ENCODE measurements at places on chromosomes 6 and 20.

GRCh38 chr6:100230953-100231316, 233.8 kb downstream of the SIM1 start:
- DNase-seq: no peak

GRCh38 chr6:141347086-141347485, 785.6 kb upstream of the GJE1 start:
- DNase-seq: no peak

DNA sequence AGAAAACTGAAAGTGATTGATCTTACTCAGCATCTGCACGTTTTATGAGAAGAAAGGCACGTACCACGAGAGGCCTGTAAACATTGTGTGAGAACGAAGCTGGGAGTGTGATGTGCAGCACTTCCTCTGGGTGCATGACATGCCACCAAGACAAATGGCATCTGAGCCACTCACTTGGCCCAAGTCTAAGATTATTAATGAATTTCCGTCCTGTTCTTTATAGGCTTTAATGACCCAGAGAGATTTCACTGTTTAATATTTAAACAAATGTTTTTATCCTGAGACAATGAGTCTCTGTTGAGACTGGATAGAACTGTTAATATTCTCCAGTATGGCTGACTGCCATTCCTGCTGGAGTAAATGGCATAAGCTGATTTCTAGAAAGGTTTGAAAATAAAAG, 172.6 kb upstream of the PHACTR1 start:
- DNase-seq: no peak

DNA sequence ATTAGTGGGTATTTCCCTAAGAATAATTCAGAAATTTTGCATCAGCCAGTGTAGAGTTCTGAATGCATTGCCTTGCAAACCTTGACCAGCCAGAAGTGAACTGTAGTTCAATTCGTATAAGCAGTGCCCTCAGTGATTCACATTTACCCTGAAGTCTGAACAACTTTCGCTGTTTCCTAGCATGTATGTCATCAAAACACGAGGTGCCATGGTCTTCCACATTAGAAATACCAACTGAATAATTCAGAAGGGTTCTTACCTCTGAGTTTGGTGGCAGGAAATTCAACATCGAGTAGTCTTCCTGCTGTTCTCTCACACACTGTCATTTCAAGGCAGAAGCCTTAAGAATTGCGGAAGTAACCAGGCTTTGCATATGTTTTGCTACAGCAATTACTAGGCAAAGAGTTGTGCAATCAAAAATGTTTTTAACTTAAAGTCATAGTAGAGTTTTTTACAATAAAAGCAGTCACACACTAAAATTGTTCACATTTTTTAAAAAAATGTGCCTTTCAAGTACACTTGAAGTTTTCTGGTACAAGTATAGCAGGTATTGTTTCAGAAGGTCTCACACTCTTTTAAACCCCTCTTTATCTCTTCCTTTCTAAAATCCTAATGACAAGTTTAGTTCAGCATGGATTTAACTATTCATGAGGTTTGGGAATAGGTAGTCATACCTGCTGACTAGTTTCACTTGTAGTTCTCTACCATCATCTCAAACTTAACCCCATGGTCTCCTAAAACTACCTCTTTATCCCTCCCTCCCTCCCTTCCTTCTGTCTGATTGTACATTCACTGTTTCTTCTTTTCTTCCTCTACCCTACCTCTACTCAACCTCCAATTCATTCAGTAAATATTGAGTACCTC, 118.3 kb downstream of the STXBP5 start:
- no peak for DNase-seq

DNA sequence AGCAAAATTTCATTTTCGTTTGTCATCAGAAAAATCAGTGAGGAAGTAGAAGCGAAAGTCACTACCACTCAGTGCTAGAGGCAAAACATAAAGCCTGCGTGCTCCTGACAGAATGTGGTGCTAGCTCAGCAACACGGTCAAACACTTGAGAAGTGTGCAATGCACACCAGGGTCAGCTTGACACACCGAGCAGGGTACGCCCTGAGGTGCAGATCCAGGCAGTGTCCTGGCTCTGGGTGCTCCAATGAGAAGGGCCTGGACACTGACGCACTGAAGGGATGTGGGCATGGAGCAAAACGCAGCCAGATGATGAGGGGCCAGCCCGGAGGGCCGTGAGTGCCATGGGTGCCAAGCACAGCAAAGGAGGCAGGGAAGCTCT, 5.9 kb downstream of the RNASET2 start:
- DNase-seq: no peak

- no peak for DNase-seq
Observed at GRCh38 chr6:112951829-112952228, 604.7 kb downstream of the RFPL4B start.

DNA sequence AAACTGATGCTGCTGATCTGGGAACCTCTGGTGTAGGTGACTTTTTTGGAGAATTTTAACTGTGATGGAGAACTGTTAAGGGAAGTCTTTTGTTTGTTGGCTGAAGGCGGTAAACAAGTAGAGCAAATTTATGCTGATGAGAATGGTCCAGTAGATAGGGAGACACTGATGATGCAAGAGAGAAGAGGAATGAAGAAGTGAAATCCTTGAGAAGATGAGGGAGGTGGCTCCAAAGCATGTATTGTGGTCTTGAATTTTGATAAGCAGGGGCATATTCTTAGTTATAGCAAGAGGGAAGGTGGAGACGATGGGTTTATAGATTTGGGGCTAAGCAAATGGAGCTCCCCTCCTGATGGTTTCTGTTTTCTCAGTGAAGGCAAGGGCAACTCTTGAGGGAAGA, 22.0 kb downstream of the MAPK14 start:
- no peak for DNase-seq

GRCh38 chr20:4011226-4011975, 4.0 kb downstream of the RNF24 start:
- DNase-seq: no peak

DNA sequence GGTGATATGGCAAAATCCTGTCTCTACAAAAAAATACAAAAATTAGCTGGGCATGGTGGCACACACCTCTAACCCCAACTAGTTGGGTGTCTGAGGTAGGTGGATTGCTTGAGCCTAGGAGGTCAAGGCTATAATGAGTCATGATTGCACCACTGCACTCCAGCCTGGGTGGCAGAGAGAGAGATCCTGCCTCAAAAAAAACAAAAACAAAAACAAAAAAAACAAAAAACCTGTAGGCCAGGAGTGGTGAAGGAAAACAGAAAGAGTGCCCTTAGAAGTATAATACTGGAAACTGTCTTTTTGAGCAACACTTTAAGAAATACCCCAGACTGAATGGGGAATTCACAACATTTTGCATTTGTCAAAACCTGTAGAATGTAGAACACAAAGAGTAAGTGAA, 85.3 kb downstream of the JARID2 start:
- DNase-seq: no peak

DNA sequence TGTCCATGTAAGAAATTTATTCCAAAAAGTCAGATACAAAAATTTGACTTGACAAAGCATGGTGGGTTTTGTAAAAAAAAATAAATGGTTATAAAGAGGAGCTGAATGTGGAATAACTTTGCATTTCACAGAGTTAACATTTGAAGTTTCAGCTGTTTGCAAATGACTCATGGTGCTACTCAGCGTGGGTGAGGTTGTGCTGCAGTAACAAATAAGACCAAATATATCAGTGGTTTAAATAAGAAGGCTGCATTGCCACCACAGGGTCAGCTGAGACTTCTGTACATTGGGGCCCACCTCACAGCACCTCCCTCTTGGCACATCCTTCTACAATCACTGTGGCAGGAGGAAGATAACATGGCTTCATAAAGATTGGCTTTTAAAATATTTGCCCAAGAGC, 272.5 kb upstream of the SULF2 start:
- DNase-seq: no peak

DNA sequence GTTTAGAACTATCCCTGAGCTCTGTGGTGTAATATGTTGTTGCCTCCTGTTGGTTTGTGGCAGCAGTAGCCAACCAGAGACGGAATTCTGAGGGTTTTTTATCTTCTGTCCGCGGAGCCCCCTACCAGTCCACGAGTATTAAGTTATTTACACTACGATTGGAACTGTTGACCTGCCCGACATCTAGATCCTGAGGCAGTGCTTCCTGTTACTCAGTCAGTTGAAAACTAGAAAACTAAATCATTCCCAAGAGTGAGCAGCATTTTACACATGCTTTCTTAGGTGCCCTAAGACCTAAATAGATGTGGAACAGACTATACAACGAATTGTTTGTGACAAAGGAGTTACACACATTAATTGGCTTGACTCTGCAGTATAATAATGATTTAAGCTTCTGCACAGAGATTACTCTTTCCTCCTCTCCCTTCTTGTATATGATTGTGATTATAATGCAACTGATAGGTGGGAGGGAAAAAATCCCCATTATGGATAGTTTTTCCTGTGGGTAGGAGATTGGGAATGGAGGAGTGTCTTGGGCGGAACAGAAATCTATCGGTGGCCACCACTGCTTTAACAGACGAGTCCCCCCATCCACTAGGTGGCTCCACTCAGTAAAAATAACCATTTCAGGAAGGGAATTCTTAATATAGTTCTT, 1.7 kb downstream of the LOC128125822 start:
- DNase-seq: no peak

DNA sequence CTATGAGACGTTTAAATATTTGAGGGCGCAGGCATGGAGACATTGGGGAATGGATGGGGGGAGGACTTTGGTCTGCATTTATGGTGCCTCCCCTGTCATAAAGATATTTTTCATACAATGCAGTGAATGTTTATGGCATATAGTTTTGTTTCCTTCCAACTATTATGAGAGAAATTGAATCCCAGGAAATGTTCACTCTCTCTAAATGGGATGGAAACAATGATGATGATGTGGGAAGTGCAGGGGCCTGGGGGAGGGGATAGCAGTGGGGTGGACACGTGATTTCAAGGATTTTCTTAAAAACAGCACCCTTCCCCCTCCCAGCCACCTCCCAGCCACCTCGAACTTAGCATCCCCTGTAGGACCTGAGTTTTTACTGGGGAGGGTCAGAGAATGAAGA, 69.9 kb downstream of the TOX2 start:
- no peak for DNase-seq

DNA sequence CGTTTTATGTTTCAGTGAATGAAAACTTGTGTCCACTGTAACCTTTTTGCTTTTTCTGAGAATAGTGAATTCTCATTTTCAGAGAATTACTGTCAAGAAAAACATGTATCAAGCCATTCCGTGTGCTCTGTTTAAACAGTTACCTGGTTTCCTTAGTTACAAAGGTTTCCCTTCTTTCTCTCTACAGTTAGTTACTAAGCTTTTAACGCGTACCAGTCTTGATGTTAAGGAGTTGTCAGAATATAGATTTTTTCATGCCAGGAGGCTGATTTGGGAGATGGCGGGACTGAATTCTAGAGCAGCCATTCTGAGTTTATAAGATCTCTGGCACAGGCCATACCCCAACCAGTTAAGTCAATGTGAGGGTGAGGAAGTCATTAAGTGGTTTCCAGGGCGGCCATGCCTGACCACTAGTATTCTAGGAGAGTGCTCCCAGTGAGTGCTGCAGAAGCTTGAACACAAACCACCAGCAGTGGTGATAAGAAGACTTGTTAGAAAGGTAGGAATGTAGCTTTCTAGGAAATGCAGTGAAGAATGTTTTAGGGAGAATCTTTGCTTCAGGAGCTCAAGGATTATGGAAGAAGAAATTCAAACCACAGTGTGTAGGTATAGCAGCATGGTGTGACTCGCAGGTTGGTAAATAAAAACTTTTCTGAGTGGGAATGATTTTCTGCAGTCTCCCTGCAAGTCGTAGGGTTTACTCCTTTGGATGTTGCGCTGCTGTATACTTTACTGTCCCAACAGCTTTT, 112.9 kb downstream of the JARID2 start:
- DNase-seq: no peak

- no peak for DNase-seq
Observed at GRCh38 chr6:3894590-3895311, 45.6 kb downstream of the FAM50B start.

- DNase-seq: no peak
Observed at GRCh38 chr6:39114388-39114703, 640 bp downstream of the SAYSD1 start.

DNA sequence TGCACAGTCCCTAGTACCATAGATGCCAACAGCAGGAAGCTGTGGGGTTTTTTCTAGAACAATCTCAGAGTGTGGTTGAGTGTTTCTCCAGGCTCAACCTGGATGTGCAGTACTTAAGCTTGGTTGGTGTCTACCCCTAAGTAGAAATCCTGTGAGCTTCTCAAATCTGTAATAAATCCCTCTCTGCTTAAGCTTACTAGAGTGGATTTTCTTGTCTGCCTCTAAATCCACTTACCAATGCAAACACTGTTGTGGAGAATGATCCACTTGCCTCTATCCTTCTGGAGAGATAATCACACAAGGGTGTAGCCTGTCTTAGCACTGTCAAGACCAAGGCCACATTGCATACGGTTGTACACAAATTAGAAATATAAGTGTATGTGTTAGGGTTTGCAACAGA, 43.3 kb upstream of the CLIC5 start:
- no peak for DNase-seq

GRCh38 chr20:8807480-8808201, 261.2 kb upstream of the PLCB4 start:
- DNase-seq: no peak

- no peak for DNase-seq
Observed at GRCh38 chr6:67811239-67812037, 823.6 kb upstream of the ADGRB3 start.

DNA sequence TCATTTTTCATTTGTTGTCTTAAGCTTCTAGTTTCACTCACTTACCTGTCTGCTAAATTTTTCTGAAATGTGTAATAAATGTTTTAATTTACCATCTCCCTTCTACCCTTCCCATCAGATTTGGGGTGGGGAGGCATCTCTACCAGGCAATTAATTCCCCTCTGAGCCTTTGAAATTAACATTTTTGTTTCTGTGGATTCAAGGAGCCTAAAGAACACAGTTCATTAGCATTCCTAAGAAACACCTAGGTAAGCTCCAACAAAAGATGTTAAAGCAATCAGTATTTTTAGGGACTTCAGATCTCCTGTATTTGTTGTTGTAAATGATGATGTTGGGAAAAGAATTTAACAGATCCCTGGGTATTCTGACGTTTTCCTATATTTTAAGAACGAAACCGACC, 6.6 kb downstream of the TOP1 start:
- no peak for DNase-seq

- DNase-seq: no peak
Observed at GRCh38 chr6:118387921-118388701, 160.0 kb upstream of the PLN start.

- no peak for DNase-seq
Observed at GRCh38 chr6:151167034-151167433, 72.7 kb upstream of the AKAP12 start.

DNA sequence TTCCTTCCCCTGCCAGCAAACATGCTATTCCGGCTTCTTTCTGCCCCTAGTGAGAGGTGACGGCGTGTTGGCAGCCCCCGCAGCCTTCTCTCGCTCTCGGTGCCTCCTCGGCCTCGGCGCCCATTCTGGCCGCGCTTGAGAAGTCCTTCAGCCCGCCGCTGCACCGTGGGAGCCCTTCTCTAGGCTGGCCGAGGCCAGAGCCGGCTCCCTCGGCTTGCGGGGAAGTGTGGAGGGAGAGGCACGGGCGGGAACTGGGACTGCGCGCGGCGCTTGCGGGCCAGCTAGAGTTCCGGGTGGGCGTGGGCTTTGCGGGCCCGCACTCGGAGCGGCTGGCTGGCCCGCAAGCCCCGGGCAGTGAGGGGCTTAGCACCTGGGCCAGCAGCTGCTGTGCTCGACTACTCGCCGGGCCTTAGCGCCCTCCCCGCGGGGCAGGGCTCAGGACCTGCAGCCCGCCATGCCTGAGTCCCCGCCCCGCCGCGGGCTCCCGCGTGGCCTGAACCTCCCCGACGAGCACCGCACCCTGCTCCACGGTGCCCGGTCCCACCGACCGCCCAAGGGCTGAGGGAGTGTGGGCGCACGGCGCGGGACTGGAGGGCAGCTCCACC, 20.0 kb upstream of the PXDC1 start:
- no peak for DNase-seq

All from activated T-helper 1 cell treated with anti-CD3 and anti-CD28 coated beads, Interleukin-2, amount 50 U/mL, for 16 hours (primary cell).